ENCODE measurements at places on chromosomes 1 and 21.

DNA sequence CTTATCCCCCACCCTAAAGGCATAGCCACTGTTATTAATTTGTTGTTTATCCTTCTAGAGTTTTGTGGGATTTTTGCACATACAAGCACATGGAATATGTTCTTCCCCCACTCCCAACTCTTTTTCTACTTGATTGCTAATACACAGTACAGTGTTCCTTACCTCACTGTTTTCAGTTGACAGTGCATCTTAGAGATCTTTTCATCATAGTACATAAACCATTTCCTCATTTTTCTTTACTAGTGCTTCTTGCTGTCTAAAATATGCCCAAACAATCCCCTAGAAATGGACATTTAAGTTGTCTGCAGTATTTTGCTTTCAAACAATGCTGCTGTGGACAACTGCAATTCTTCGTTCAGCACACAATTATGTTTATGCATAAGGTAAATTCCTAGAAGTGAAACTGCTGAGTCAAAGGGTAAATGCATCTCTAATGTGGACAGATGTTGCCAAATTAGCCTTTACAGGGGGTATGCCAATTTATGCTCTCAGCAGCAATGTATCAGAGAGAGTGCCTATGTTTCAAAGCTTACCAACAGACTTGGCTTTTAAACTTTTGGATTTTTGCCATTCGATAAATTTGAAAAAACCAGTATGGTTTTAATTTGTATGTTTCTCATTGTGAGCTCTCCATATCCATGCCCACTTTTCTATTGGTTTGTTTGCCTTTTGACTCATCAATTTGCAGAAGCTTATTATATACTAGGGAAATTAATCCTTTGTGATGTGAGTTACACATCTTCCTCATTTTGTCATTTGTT is 132.6 kb downstream of the MRPS6 start:
- no peak for DNase-seq

DNA sequence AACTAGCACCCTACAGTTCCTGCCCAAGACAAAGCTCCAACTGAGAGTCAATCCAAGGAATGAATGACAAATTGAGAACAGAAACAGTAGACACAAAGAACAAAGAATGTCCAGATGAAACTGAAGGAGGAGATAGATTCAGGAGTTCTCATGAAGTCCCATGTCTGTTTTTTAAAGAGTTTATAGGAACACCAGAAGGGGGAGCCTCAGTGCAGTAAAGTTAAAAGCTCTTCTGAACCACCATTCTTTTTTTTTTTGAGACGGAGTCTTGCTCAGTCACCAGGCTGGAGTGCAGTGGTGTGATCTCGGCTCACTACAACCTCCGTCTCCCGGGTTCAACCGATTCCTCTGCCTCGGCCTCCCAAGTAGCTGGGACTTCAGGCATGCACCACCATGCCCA is 323.6 kb downstream of the MRPL39 start:
- DNase-seq, result no peak

DNA sequence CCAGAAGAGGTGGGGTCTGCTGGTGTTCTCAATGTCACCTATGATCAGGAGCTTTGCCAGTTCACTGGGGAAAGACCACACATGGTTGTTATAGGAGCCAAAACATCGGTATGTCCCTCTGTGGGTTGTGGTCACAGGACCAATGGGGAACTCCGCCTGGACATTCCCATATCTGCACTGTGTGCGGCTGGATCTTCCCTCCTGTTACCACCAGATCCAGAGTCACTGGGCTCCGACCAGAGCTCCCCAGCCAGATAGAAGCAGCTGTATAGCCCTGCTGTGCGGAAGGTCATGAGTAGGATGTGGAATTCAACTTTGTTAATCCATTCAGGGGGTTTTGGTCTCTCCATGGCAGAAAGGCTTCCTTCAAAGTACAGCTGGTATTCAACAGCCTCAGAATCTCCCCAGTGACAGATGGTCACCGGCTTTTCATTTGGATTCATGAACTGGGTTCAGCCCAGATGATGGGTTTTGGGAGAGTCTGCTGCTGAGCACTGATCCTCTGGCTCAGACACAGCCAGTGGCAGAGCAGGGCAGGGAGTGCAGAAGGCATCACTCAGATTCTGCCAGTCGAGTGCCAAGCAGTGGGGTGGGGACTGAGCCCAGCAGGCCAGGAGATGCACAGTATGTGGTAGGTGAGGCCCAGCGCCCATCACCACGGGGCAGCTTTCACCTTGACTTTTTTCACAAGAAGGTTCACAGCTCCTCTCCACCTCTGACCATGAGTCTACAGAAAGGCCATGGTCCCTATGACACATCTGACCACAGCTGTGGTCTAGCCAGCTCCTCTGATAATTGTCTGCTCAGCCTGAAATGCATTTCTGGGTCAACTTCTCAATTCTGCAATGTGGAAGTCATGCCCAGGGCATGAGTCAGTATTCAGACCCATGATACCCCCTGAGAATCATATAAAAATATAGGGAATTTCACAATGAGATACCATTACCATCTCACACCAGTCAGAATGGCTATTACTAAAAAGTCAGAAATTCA is 2.9 kb upstream of the SHCBP1L start:
- DNase-seq, result no peak

- DNase-seq, result no peak
These were observed 725.8 kb downstream of the MRPL39 start for GRCh38 chr21:24881506-24881905.

GRCh38 chr1:153379591-153379990 is 4.2 kb upstream of the S100A12 start:
- DNase-seq, result no peak

GRCh38 chr1:35557118-35557610 is at the start of gene KIAA0319L:
TSS of gene KIAA0319L (minus strand) at chr1:35557403. CDS start at chr1:35554491, 2,912 bp downstream.
- DNase-seq, result no peak

GRCh38 chr1:205259324-205259832 is 31.6 kb downstream of the TMCC2 start:
- DNase-seq, result no peak

DNA sequence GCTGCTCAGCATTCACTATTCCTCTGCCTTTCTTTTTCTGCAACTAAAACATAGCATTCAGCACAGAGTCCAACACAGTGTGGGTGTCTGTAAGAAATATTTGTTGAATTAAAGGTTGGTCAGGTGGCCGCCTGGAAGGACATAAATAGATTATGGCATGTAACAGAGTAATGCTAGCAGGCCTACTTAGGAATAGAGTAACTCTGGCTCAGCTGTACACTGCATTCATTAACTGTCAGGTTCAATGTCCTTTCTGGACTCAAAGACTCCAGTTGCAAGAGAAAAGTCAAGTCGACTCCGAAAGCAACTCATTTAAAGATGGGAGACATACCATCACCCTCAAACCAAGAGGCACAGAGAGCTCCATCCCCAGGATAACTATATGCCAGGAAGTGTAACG is 116.0 kb downstream of the LMX1A start:
- no peak for DNase-seq

DNA sequence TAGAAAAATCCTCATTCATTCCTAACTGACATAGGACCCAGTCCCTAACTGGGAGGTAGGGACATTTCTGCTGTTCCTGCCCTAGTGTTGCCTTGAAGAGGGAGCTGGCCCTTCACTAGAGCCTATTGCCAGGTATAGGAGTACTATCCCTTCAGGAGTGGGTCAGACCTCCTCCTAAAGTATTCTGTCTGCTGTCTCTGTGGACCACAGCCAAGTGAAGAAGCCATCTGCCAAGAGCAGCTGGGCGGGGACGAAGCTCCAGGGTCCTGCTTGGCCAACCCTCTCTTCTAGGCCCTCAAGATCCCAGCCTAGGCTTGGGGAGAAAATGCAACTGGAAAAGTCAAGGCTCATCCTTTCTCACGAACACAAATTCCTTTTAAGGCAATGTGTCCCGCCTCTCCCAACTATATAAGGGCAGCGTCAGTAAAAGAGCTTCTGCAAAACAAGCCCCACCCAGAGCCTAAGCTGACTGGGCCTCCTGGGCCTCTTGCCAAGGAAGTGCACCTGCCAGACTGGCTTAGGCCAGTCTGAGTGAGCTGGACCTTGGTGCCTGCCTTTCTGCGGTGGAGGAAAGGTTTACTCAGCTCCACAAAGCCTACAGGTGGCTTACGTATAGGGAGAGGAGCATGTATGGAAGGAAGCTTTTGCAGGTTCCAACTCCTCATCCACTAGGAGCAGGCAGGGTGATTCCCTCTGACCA is 638 bp upstream of the TUFT1 start:
- DNase-seq, result no peak

DNA sequence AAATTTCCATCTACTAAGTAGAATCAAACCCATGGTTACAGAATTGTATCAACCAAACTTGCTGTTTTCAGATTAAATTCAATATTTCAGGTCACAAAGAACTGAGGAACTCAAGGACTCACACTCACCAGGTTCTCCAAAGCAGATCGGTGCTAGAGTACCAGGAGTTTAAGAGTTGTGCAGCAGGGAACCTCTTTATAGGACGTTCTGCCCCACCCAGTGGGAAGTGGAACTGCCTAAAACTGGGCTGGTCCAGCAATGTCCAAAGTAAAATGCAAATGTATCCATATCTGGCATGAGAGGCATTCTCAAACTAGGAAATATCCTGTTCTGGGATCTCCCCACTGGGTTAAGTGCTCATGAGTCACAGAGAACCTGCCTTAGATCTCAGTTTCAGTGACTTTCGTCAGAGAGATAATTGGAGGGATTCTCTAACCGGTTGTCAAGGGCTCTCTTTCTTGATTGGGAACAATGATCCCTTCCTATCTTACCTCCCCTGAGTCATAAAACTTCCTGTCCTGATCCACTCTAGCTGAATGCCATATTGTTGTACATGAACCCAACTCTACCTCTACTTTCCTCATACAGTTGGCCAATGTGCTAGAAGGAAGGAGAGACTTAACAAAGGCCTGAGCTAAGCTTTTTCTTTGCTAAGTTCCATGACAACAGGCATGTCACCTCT is at the start of gene SPRR2D:
TSS of gene SPRR2D (minus strand) at position 171 of the 682 bp plus-strand sequence. CDS start 774 bp downstream, outside the sequence.
- DNase-seq, result no peak

GRCh38 chr1:37360011-37360410 is 114.4 kb upstream of the ZC3H12A start:
- no peak for DNase-seq

DNA sequence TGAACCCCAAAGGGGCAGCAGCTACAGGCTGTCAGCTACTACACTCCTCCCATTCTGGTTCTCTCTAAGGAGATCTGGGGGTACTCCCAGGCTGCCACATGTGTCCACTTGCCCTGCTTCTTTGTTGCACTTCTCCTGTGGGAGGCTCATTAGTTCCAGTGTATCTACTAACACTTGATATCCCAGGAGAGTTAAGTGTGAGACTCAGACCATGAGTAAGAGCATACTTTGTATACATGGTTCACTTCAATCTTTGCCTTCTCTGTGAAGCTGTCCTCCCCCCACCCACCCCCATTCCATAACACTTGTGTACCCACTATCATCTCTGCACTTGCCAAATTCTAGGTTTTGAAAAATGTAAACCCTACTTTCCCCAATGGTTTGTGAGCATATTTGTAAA is 34.9 kb upstream of the GADD45A start:
- DNase-seq, result no peak

- no peak for DNase-seq
These were observed 97.6 kb downstream of the EPHB2 start for GRCh38 chr1:22808186-22808675.
